ENCODE measurements at places on chromosomes 7 and 10. TPM values are rescaled to one million over a fixed set of nuclear protein-coding genes. Genes with fewer than 3 reads are reported as not detected.

The GNG11 gene
- 21.5 TPM for total RNA-seq

The SH2B2 gene
- 11.1 TPM for total RNA-seq

The PRDX3 gene
- 91.7 TPM for total RNA-seq

- no peaks in the 10 kb centered on the region for H3K27me3 ChIP-seq
- no peaks in the 10 kb centered on the region for H3K36me3 ChIP-seq
- H3K27ac ChIP-seq = no peak overlapping the region
- DNase-seq = no peak
- no peaks in the 10 kb centered on the region for H3K4me1 ChIP-seq
These were observed 189.3 kb downstream of the ABCA13 start for GRCh38 chr7:48360574-48360973.

GRCh38 chr7:44216019-44216418 lies 15.2 kb downstream of the YKT6 start:
- no peaks in the 10 kb centered on the region for H3K4me1 ChIP-seq
- H3K4me3 ChIP-seq = no peak overlapping the region
- H3K27me3 ChIP-seq = peaks cover under 1% of the 10 kb centered on the region
- no peak for DNase-seq
- H3K36me3 ChIP-seq = peaks cover 22% of the 10 kb centered on the region

DNA sequence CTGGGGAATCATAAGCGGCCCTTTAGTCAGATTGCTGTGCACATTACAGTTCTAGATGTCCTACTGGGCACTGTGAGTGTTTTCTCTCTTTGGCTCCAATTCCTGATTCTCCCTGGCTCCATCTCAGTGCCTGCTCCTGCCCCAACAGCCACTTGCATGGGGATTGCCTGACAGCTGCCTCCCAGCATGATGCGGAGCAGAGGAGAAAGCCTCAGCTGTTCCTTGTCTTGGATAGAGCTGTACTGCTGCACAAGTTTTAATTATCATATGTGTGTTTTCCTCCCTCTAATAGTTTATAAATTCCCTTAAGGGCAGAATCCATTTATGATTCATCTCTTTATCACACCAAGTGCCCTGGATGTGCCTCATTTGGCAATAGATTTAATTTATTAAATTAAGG lies 285.8 kb upstream of the COBL start:
- H3K4me3 ChIP-seq = no peak overlapping the region
- H3K4me1 ChIP-seq = no peaks in the 10 kb centered on the region
- H3K27me3 ChIP-seq = no peaks in the 10 kb centered on the region
- H3K27ac ChIP-seq = no peak overlapping the region
